Esophagus squamous epithelium (tissue), 5 donors: ENCODE measurements at places on chromosomes 7 and 10.

DNA sequence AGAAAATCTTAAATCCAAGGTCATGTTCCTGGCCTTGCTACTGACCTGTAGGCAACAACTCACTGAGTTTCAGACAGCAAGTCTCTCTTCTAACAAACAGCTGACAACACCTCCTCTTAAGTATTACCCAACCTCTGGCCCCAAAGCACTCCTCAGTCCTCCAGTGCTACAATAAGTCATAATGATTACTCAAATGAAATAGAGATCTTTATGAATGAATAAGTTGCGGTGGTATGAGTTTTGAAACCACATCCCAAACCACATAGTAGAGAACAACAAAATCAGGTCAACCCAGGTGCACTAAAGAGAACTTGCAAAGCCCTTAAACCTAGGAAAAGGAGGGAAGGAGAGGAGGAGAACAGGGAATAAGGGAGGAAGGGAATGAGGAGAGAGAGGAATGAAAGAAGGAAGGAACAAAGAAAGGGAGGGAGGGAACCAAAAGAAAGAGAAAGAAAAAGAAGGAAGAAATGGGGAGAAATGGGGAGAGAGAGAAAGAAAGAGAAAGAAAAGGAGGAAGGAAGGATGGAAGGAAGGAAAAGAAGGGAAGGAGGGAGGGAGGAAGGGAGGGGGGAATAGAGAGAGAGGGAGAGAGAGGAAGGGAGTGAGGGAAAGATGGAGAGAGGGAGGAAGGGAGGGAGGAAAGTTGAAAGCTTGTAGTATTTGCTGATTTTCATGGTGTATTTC is 142.8 kb upstream of the CALCR start:
- DNase-seq: no peak

GRCh38 chr10:129707406-129708388 is 240.7 kb downstream of the MGMT start:
- no peak for DNase-seq

DNA sequence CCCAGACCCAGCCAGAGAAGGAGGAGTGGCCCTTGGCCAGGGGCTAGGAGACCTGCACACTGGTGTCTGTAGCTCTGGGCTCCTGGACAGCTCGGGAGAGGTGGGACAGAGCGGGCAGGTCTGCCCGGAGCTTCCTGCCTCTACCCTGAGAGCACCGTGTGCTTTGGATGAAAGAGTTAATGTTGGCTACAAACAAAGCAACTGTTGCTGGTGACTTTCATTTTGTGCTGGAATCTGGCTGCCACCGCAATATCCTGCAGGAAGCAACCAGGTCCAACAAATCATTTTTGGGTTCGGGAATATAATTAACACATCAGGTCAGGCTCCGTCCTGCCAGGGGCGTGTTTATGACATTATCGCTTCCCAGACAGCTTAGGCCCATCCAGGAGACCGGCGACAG is 441.8 kb upstream of the MKI67 start:
- DNase-seq: no peak

DNA sequence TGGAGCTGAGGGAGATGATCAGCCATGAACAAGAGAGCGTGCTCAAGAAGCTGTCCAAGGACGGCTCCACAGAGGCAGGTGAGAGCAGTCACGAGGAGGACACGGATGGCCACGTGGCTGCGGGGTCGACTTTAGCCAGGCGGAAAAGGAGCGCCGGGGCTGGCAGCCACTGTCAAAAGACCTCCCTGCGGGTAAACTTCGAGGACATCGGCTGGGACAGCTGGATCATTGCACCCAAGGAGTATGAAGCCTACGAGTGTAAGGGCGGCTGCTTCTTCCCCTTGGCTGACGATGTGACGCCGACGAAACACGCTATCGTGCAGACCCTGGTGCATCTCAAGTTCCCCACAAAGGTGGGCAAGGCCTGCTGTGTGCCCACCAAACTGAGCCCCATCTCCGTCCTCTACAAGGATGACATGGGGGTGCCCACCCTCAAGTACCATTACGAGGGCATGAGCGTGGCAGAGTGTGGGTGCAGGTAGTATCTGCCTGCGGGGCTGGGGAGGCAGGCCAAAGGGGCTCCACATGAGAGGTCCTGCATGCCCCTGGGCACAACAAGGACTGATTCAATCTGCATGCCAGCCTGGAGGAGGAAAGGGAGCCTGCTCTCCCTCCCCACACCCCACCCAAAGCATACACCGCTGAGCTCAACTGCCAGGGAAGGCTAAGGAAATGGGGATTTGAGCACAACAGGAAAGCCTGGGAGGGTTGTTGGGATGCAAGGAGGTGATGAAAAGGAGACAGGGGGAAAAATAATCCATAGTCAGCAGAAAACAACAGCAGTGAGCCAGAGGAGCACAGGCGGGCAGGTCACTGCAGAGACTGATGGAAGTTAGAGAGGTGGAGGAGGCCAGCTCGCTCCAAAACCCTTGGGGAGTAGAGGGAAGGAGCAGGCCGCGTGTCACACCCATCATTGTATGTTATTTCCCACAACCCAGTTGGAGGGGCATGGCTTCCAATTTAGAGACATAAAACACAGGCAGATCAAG is 3.3 kb downstream of the GDF2 start:
- DNase-seq: no peak

GRCh38 chr10:117533507-117534281 is 8.9 kb upstream of the EMX2 start:
- DNase-seq: no peak

GRCh38 chr10:27504808-27505460 is 830 bp downstream of the RAB18 start:
- DNase-seq: no peak

GRCh38 chr7:158943234-158943633 is 86.9 kb downstream of the DYNC2I1 start:
- no peak for DNase-seq

DNA sequence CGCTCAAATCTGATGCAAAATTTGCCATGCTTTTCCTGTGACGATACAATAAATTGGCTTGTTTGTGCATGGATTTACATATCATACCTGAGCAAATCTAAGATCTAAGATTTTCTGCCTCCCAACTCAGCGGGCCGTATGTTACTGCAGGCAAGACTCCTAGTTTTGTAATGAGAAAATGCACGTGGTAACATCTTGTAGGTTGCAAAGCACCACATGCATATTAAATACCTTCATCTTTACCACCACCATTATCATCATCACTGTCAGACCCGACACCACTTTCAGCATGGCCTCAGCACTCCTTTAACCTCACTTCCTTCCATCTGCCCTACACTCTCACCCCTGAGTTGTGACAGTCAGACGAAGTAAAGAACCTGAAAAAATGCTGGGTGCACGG is 202.2 kb downstream of the FRMD4A start:
- no peak for DNase-seq

DNA sequence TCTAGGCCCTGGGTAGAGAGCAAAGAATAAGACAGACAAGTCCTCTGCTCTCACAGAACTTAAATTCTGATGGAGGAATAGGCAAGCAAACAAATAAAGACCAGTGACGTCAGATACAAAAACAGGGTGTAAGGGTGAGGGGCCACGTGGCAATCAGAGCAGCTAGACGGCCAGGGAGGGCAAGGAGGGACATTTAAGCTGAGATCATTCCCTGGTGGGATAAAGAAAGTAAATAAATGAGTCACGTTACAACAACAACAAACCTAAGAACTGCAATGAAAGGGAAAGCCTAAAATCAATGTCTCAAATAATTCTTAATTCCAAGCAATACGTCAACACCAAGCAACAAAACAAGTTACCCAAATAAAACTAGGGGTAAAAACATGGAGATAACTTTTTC is 21.8 kb downstream of the STN1 start:
- DNase-seq: no peak

- DNase-seq: no peak
Measured at GRCh38 chr7:40680657-40681056, 545.9 kb downstream of the SUGCT start.

GRCh38 chr10:17782921-17783665 is 26.1 kb upstream of the MRC1 start:
- DNase-seq: no peak

GRCh38 chr7:65962033-65962432 is 20.0 kb downstream of the GUSB start:
- DNase-seq: no peak

GRCh38 chr10:116124777-116125176 is 148.2 kb downstream of the GFRA1 start:
- no peak for DNase-seq

- no peak for DNase-seq
Measured at GRCh38 chr7:2629746-2630681, 1.8 kb upstream of the TTYH3 start.

DNA sequence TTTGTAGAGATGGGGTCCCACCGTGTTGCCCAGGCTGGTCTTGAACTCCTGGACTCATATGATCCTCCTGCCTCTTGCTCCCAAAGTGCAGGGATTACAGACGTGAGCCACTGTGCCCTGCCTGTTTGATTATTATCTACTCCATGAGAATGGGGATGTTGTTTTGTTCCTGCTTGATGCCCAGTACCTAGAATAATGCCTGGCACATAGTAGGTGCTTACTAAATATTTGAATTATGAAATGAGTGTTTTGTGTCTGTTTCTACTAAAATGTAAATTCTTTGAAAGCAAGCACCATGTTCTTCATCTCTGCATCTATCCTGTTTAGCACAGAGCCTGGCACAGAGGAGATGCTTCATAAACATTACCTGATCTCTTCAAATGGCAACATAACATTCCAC is 40.9 kb downstream of the ZNF783 start:
- no peak for DNase-seq

DNA sequence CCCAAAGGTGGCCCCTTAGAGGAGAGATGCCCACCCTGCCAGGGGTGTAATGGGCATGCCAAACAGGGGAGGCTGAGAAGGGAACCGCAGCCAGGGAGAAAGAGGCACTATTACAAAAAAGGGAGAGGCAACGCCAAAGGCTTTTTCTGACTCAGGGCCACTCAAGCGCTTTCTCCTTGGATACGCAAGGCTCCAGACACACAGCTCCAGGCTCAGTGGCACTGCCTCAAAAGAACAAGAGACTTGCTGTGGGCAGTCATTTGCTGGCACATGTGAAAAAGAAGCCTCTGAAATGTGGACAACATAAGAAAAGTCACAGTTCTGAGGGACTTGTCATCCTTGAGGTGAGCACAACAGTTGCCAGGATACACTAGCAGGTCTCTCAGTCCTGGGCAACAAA is 128.4 kb downstream of the DGKI start:
- DNase-seq: no peak

GRCh38 chr10:91409869-91410637 is at the start of gene HECTD2:
HECTD2 (plus strand) TSS chr10:91410344; CDS start chr10:91410439, 95 bp downstream.
- peak; percentile 35 for DNase-seq

GRCh38 chr10:83917537-83918506 is 221.5 kb upstream of the GHITM start:
- no peak for DNase-seq

DNA sequence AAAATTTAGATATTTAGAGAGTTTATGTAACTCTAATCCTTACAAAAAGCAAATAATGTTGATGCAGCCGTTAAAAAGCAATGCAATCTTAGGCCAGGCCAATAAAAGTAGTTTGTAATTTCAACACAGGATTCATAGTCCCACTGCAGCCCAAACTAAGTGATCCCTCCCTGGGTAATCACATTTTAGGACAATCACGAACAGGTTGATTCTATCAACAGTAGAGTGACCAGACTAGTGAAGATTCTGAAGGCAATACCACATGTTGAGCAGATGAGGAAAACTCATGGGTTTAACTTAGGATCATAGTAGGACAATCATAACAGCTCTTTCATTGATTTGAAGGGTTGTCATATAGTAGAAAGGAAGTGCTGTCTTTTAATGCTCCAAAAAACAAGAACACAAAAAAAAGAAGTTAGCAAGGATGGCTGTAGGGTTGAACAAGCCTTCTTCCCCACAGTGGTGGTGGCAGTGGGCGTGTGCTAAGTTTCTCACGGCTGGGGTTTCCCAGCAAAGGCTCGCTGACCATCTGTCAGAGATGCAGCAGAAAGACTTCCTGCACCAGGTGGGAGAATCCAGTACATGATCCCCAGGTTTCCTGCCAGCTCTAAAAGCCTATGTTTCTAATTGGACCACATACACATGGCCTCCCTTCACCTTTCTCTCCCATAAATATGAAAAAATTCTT is 212.2 kb downstream of the CHRM2 start:
- DNase-seq: no peak

- no peak for DNase-seq
Measured at GRCh38 chr7:94559972-94560371, 50.4 kb downstream of the CASD1 start.

DNA sequence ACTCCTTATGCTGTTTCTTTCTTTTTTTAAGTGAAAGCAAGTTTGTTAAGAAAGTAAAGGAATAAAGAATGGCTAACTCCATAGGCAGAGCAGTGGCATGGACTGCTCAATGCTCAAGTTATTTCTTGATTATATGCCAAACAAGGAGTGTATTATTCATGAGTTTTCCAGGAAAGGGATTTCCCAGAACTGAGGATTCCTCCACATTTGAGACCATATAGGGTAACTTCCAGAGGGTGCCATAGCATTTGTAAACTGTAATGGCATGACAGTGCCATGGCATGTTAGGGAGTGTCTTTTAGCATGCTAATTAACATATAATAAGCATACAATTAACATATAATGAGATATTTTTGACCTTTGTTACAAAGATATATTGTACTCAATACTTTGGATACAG is 1034.5 kb upstream of the PHF14 start:
- DNase-seq: no peak

- no peak for DNase-seq
Measured at GRCh38 chr7:110131344-110131743, 959.6 kb upstream of the LRRN3 start.

DNA sequence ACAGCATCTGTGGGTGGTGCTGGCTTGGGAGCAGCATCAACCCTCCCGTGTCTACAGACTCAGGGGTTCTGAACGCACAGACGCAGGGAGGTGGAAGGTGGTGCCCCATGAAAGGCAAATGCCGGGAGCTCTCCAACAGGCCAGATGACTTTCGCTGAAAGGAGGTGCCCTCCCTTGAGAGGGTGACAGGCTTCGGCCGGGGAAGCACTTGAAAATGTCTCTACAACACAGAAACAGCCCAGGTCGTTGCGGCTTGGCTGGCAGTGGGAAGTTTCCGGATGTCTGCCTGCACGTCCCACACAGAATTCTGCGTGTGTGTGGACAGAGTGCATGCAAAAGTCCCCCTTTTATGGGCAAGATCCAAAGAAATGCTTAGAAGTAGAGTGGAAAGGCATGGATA is 239.6 kb downstream of the SKAP2 start:
- no peak for DNase-seq

- no peak for DNase-seq
Measured at GRCh38 chr10:90583416-90583815, 274.4 kb downstream of the HTR7 start.

DNA sequence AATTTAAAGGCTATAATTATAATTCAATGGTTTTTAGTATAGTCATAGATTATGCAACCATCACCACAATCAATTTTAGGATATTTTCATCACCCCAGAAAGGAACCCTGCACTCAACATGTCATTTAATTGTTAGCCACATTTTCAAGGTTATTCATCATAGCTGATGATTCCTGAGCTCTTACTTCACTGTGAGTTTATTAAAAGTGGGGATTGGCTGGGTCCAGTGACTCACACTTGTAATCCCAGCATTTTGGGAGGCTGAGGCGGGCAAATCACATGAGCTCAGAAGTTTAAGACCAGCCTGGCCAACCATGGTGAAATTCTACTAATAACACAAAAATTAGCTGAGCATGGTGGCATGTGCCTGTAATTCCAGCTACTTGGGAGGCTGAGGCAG is 787 bp downstream of the CCL26 start:
- no peak for DNase-seq

- DNase-seq: no peak
Measured at GRCh38 chr10:122864194-122864592, 15.2 kb downstream of the FAM24B start.

GRCh38 chr10:130340816-130341215 is 204.6 kb downstream of the GLRX3 start:
- no peak for DNase-seq
